ENCODE measurements at places on chromosomes 4 and X. TPM values are rescaled to one million over a fixed set of nuclear protein-coding genes. Genes with fewer than 3 reads are reported as not detected.

DNA sequence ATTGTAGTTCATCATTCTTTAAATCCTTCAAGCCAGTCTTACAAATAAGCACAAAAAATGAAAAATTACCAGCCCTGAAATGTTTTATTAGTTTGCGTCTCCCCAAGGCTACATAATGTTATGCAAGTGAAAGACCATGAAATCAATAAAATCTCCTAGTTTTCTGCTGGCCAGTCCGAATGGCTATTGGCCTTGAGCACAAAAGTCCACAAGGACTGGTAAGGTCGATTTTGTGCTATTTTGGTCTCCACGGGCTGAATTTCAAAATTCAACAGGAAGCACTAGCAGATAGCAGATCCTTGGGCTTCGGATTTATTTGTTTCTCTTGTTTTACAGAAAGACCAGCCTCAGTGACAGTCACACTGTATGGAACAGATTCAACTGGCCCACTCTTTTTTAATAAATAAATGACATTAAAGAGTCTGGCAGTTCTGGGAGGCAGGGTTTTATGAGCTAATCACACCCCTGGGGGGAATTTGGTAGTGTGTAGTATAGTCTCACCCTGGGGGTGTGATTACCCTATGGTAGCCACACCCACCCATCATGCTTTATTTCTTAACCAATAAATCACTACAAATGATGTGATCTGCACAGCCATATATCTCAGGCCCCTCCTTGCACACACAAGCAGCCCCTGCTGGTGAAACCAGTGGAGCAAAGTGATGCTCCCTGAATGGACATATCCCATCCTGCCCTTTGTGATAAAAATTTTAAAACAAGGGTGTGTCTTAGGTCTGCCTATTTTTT, 51.1 kb upstream of the TMEM33 start:
- DNase-seq: no peak

The RTL3 gene
- total RNA-seq: not detected

The CBR4 gene
- 17.6 TPM for total RNA-seq

- peak; percentile 48 for DNase-seq
These were observed 1.9 kb downstream of the BCORL1 start for GRCh38 chrX:129984111-129984958.

The PRRG3 gene
- 1.9 TPM for total RNA-seq

- peak; percentile 69 for DNase-seq
These were observed 581 bp downstream of the UBE2K start for GRCh38 chr4:39698424-39699009.

GRCh38 chrX:95058815-95059214, 1384.8 kb downstream of the FAM133A start:
- no peak for DNase-seq

The MAP9 gene
- 20.7 TPM for total RNA-seq

The CENPI gene
- total RNA-seq: 3.5 TPM

The CNKSR2 gene
- 5.3 TPM for total RNA-seq

DNA sequence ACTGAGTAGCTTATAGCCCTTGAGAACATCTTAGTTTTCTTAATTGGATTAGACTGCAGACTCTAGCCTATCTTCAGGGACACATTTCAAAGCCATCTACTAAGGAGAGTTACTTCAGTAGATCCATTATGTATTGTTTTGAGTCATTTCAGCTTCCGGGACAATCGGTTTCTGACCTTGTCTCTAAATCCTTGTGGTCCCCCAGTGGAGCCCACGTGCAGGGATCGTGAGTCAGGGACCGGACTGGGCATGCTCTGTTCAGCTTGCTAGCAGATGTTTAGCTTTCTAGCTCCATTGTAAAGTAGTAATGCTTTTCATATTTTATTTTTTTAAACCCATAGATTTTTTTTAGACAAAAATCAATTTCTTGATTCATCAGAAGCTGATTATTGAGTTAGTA, 211.9 kb upstream of the PRPS2 start:
- DNase-seq: no peak

- no peak for DNase-seq
These were observed 417.6 kb upstream of the ZFP42 start for GRCh38 chr4:187577941-187578480.

GRCh38 chr4:1176398-1177273, 4.3 kb upstream of the SPON2 start:
- DNase-seq: no peak

- DNase-seq: peak; percentile 51
These were observed 51.1 kb downstream of the ADRA2C start for GRCh38 chr4:3816983-3817960.

The MAGEA2 gene
- total RNA-seq: not detected

DNA sequence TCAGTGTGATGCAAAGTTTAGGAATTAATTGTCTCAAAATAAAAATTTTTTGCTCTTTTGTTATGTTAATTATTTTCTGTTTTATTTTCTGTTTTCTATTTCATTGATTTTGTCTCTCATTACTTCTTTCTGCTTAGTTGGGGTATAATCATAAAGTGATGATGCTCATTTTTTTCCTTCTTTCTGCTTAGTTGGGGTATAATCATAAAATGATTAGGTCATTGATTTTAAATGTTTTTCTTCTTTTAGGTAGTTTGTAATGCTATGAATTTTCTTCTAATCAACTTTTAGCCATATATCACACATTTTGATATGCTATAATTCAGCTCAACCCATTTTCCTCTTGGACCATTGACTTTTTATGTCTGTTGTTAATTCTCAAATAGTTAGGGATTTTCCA, 43.7 kb downstream of the NEUROG2 start:
- no peak for DNase-seq

The EMCN gene
- total RNA-seq: 46.1 TPM

DNA sequence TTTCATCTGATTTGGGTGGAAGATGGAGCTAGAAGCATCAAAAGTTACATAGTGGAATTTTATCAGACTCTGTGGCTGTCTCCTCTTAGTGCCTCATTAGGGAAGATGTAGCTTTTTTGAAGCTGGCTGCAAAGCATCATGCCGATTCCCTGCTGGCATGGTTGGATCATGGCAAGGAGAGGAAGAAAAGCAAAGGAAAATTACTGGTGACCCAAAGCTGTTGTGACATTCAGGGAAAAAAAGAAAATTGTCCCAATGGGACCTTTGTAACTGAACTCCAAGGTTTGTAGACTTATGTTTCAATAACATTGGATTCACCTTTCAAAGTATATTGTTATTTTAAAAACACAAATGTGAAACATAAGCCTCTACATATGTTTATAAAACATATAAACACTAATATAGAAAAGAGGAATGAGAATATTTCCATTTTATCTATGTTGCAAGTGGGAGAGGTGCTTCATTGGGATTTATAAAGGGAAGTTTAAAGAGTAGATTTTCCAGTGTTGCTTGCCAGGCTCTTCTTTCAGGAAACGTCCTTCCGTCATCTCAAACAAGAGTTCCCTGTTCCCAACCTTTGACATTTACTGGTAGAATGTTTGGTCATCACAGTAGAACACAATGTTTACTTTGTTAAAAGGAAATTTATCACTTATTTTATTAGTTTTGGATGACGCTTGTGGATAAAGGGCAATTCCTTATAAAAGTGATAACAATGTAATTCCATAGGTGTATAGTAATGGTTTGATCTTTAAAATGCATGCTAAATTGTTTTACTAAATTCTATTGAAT, 190.1 kb upstream of the GPRIN3 start:
- no peak for DNase-seq

The RPS6KA3 gene
- 60.8 TPM for total RNA-seq

The FAM149A gene
- 14.8 TPM for total RNA-seq

DNA sequence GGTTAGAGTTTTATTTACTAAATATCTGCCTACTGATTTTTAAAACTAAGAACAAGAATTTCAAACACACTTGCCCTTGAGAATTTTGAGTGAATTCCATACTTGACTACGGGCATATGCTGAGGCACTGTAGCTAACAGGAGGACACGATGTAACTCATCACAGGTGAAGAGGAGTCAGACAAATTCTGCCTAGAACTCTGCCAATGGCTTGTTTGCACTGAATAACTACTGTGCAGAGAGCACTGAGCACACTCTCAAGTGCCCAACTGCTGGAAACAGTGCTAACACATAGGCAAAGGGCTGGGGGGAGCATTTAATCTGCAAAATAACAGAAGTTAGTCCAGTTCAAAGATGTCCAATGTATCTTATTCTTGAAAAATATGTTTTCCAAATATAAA, 104.4 kb downstream of the WDFY3 start:
- DNase-seq: no peak

GRCh38 chr4:88860586-88860985, 163.0 kb upstream of the NAP1L5 start:
- peak; percentile 50 for DNase-seq

The RASL11B gene
- 0.52 TPM for total RNA-seq

DNA sequence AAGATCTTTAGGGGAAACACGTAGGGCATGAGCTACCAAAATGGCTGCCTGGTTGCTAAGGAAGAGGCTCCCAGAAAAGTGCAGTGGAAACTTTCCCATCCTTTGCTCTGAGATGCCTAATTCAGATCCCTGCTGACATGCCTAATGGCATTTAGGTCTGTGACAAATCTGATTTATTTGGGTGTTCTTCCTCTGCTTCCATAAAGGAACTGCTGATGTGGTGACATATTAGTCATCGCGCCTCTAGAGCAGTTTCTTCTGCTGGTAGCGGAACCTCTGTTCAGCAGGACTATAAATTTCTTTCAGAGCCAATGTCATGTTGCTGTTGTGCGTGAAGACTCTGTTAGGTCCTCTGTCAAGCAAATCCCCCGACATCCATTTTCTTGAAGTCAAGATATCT, 310.0 kb downstream of the PDHA2 start:
- DNase-seq: no peak

DNA sequence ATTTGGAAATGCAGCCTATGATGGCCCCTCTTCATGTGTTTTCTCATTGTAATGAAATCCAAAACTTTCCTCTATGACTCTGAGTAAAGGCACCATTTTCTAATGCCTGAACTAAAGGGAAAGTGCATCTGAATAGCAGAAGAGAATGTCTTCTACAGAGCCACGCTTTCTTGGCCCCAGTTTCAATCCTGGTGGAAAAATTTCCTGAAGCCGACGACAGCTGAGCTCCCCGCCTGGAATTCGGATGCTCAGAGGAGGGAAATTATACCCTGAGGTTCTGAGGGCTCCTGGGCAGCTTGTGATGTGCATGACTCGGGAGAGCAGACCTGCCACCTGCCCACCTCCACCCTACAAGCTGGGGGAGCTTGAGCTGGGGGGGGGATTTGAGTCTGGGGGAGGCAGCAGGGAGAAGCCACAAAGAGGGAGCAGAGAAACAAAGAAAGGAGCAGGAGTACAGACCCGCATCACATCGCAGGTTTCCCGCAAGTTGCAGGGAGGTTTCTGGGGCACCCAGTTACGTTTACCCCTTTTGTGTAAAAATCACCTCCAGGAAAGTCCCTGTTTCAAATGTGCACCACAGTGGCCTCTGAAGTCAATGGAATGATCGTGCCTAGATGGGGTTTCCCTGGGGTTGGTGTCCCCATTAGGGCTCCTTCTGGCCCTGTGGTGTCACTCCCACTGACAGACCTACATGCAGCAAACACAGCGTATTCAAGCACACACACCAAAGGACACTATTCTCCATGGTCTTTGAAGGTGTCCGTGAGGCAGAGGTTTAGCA, 145.6 kb upstream of the RBPJ start:
- no peak for DNase-seq

DNA sequence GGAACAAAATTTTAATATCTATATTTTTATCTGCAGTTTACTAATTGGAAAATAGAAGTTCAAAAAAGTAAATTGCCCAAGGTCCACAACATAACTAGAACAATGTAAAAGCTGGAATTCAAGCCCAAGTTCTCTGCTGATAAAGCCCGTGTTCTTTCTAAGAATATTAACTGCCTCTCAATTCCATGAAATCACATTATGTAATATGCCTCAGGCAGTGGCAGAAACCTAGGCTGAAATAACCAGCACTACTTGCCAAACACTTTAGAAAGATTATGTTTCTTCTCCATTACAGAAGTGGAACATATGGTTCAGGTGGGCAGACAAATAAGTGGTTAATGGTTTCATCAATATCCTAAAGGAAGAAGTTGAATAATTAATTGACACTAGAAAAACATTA, 56.7 kb upstream of the ADGRL3 start:
- no peak for DNase-seq

The STPG2 gene
- 0.64 TPM for total RNA-seq

GRCh38 chr4:92514627-92515026, 210.9 kb downstream of the GRID2 start:
- no peak for DNase-seq

GRCh38 chr4:71261633-71262121, 77.1 kb upstream of the SLC4A4 start:
- no peak for DNase-seq

The NKX3-2 gene
- not detected for total RNA-seq

GRCh38 chr4:1512738-1513660, 106.8 kb upstream of the NKX1-1 start:
- no peak for DNase-seq

GRCh38 chrX:52270453-52271116, 85.9 kb downstream of the MAGED4 start:
- no peak for DNase-seq

- no peak for DNase-seq
These were observed 20.4 kb upstream of the PUDP start for GRCh38 chrX:7168371-7168770.

The HTRA3 gene
- 18.3 TPM for total RNA-seq

The FAM184B gene
- 0.06 TPM for total RNA-seq

GRCh38 chr4:13994016-13994415, 366.5 kb upstream of the BOD1L1 start:
- DNase-seq: no peak

GRCh38 chr4:56434599-56435139, 746 bp downstream of the PPAT start:
- DNase-seq: peak; percentile 87

DNA sequence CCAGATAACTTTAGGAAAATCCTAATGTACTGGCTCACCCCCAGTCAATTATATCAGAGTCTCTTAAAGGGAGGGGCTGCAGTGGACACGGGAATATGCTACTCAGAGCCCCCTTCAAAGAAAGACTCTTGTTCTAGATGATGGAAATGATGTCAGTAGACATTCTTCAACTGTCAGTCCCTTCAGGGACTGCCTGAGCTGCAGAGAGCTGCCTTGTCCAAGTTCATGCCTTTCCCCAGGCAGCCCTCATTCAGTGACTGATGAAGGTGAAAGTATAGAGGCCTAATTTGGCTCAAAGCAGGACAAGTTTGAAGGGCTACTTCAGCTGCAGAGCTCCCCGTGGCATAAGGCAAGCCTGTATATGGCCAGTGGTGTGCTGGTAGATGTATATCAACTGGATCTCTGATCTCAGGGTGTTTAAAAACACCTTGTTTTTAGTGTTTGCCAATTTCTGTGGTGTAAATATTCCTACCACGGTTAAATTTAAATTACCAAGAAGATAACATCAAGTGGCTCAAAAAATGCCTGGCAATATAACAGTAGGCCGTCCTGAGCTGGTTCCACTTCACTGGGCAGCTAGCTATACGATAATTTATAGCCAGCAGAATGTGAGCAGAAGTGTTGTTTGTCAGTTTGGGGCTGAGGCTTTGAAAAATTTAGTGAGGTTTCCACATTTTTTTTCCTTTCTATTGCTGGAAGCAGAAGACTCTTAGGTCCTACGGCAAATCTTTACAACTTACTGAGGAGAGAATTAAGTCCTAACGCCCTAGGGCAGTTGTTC, 748.8 kb upstream of the FTHL17 start:
- DNase-seq: no peak
